Stimulated activated CD8-positive, alpha-beta memory T cell treated with anti-CD3 and anti-CD28 coated beads, Interleukin-2, amount 100 ng/mL, for 1 hour (primary cell): ENCODE measurements at places on chromosomes 5 and 9.

DNA sequence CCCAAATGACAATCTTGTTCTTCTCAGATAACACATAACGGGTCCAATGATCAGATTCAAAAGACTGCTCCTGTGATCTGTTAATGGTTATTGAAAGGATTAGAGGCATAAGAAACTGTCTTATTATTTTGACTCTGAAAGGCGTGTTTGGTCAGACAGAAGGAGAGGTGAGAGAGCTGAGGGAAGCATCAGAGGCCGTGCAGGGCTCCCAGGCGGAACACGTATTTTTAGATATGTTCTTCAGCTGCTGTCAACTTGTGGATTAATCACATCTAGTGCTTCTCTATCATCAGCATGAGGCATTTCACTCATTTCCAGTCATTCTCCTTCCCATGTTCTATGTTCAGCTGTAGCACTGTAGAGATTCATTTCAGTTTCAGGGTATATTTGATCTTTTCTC, 199.8 kb downstream of the MAPKAP1 start:
- no peak for DNase-seq

DNA sequence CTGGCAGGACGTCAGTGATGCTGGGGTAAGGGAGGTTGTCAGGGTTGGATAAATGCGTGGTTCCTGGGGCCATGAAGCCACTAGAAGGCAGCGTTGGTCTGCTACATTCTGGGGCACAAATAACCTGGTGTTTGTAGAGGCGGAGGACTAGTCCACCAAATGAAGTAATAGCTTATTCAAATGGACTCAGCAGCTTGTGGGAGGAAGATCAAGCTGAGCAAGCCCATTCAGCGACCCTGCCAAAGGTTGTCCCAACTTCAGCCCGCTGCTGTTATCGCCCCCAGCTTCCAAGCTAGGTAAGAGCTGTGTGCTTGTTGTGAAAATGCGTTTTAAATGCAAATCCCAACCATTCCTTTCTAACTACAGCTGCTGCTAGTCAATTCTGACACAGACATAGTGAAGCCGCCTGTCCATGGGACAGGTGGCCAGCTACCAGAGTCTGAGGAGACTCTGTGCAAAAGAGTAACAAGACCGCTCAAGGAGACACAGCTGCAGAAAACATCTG, 7.6 kb upstream of the FAM240B start:
- no peak for DNase-seq

- no peak for DNase-seq
These were observed 67.5 kb downstream of the ZNF462 start for GRCh38 chr9:106930477-106930876.

- no peak for DNase-seq
These were observed 17.6 kb downstream of the CAMK2A start for GRCh38 chr5:150271923-150272322.

GRCh38 chr5:147530530-147531389, 20.9 kb upstream of the DPYSL3 start:
- DNase-seq, result no peak

GRCh38 chr9:115985657-115986056, 167.9 kb upstream of the PAPPA start:
- DNase-seq, result no peak

GRCh38 chr9:75904364-75904763, 13.9 kb downstream of the PCSK5 start:
- DNase-seq, result no peak

DNA sequence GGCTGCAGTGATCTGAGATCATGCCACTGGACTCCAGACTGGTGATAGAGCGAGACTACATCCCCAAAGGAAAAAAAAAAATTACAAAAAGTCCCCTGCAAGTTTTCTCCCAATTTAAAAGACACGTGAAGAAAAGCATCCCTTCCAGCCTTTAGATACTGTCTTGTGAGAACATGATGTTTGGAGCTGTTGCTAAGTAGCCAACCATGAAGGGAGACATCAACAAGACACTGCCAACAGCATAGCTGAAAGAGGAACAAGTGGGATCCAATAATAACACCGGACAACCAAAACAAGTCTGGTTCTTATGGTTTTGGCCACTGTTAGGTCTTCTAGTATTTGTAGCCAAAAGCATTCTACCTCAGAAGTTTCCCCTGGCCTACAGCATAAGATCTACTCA, 118.9 kb upstream of the CCDC180 start:
- DNase-seq, result no peak

DNA sequence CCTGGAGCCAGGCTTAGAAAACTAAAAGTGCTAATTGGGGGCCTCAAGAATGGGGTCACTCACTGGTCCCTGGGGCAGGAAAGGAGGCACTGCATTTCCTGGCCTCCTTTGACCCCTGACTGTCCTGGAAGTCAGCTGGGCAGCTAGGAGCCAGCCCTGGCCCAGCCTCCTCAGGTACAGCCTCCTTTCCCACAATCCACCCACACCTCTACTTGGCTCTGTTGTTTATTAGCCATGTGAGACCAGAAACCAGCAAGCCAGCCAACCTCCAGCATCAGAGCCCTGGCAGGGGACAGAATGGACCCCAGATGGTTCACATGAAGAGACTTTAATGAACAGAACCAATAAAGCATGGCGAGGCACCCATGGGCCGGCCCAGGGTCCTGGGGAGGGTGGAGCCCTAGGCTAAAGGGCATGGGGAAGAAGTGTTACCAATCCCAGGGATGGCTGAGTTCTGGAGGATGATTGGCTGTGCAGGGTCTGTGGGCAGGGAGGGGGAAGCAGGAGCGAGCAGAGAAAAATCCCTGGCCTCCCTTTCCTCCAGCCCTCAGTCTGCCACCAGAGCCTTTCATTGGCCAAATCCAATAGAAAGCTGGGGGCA, 55.3 kb upstream of the ANGPTL2 start:
- DNase-seq, result no peak

- no peak for DNase-seq
These were observed at the start of gene FBXL7 for GRCh38 chr5:15499528-15500324. FBXL7 (plus strand) TSS chr5:15500180.

DNA sequence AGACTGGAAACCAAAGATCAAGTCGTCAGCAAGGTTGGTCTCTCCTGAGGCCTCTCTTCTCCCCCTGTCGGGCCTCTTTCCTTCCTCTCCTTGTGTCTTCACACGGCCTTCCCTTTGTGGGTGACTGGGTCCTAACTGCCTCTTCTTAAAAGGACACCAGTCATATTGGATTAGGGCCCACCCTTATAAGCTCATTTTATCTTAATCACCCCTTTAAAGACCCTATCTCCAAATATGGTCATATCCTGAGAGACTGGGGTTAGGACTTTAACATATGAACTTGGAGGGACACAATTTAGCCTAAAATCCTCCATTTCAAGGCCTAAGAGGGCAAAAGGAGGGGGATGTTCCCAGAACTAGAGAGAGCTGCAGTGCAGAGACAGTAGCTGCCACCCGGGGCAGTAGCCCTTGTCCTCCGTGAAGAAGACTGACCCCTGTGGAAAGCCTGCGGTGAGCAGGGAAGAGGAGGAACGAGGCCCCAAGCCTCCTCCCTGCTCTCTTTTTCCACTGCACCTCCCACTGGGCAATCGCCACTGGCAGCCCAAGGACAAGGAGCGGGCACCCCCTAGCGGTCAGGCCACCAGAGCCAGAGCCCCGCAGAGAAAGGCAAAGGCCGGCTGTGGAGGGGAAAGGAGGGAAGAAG, 34.9 kb downstream of the CFAP90 start:
- DNase-seq, result peak; percentile 16

- no peak for DNase-seq
These were observed 77.7 kb downstream of the ANKH start for GRCh38 chr5:14793851-14794250.

DNA sequence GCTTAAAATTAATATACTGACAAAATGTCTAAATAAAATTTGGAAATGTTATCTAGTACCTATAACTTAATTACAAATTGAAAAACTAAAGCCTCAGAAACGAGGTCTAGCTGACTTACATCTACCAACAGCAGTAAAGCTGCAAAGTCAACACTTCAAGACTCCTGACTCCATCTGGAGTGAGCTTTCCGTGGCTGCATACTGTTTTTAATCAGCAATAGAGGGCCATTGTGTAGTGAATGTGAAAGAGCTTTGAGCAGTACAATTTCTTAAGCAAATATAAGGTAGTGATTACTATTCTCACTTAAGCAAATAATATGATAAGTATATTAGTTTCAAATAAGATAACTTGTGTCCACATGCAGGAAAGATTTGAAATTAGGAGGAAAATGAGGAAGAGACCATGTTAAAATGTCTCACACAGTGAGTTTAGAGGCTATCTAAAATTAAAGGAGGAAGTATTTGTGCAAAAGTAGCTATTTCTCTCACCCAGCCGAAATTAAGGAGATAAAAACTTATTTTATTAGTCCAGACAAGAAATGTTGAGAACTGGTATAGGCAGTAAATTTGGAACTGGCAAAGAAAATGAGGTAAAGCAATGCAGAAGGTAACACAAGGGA, 6.4 kb downstream of the SPINK6 start:
- no peak for DNase-seq

GRCh38 chr9:70012569-70012968, 31.1 kb upstream of the MAMDC2 start:
- no peak for DNase-seq

DNA sequence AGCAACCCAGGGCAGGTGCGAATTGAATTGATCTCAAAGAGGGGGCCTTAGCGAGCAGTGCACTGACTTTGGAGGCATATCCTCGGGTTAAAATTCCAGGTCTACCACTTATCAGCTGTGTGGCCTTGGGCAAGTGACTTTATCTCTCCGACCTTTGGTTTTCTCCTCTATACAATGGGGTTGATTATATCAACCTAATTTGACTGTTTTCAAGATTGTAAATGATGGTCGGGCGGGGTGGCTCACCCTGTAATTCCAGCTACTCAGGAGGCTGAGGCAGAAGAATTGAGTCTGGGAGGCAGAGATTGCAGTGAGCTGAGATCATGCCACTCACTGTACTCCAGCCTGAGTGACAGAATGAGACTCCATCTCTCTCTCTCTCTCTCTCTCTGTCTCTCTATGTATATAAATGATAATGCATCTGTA, 18.7 kb downstream of the SPRY4 start:
- DNase-seq, result no peak

GRCh38 chr5:31554552-31554951, 22.5 kb downstream of the C5orf22 start:
- DNase-seq, result no peak

- DNase-seq, result no peak
These were observed 2.5 kb downstream of the PTGES2 start for GRCh38 chr9:128124873-128125579.

GRCh38 chr9:106111039-106111730, 416.8 kb downstream of the TMEM38B start:
- DNase-seq, result no peak

DNA sequence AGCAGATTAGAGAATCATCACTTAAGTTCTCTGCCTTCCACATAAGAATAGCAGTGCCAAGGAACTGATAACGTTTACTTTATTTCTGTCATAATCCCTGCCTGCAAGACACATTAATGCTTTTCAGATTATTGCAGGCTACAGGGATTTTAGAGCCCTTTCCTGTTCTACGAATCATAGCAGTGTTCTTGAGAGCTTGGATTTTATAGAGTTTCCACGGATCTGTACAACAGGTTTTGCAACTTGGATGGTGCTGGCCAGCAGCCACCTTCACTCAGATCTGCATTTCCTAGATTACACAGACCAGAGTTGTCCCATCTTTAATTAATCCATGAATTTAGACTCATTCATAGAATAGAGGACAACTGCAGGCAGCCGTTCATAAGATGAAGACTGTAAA, 38.1 kb downstream of the SLC12A2 start:
- DNase-seq, result no peak

DNA sequence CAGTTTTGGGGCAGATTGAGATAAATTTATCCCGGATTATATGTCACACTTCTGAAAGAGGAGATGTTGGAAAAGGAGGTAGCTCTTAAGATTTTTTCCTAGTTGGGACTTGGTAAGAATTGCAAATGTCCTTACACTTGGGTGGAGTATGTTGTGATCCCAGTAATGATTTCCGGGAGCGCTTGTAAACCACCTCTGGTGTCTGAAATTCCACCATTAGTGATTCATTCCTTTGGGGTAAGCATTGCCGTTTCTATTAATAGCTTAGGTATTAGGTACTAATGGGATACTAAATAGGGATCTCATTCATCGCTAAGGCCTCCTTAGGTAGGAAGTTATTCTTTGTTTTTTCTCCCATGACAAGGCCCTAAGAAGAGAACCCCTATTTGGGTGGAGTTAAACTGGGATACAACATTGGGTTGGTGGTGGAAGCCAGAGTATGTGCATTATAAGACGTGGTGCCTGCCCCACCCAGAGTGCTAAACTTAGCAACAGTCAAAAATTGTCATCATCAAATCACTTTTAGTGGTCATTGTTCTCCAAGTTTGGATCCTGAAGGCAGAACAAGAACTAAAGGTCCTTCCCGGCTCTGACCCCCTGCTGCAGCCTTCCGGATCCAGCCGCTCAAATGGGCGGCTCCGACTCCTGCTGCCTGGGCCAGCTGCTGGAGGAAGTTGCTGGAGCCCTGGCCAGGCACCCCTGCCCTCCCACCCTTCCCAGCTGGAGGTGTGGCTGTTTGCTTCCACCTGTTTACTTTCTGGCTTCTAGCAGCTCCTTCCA, 31.7 kb upstream of the DAB2IP start:
- no peak for DNase-seq

GRCh38 chr9:87107072-87107471, 159.8 kb upstream of the GAS1 start:
- no peak for DNase-seq

- DNase-seq, result no peak
These were observed 16.7 kb downstream of the FAM193B start for GRCh38 chr5:177537389-177538361.

DNA sequence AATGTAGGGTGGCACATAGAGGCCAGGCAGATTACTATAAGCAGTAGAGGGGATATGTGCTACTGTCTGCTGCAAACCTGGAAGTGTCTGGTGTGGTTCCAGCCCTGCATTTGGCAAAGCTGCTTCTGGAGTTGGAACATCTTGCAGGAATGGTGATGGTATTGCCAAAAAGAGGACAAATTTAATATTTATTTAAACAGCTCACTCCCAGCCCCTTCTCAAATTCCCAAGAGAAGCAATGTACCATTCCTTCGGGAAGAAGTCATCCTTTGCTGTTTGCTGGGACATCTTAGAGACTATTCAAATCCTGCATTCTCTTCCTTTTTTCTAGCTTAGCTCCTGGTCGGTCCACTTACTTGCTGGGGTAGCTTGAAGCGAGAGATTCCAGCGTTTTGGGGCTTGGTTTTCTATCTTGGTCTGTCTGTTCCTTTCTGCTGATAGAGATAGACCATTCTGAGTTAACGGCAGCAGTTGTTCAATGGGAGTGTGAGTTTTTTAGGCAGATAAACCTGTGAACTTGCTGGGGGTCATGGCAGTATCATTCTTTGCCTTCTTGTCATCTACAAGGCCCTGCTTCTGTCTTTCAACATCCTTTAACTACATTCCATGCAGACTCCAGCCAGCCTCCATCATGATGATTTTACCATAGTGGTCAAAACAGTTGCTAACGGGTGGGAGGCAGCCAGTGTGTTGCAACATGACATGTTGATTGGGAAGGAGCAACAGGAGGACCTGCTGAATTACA, 69.9 kb downstream of the RCL1 start:
- no peak for DNase-seq
